ENCODE measurements at places on chromosomes 2 and 18.

- DNase-seq, result no peak
Measured at GRCh38 chr18:79008356-79008940, 28.8 kb downstream of the SALL3 start.

DNA sequence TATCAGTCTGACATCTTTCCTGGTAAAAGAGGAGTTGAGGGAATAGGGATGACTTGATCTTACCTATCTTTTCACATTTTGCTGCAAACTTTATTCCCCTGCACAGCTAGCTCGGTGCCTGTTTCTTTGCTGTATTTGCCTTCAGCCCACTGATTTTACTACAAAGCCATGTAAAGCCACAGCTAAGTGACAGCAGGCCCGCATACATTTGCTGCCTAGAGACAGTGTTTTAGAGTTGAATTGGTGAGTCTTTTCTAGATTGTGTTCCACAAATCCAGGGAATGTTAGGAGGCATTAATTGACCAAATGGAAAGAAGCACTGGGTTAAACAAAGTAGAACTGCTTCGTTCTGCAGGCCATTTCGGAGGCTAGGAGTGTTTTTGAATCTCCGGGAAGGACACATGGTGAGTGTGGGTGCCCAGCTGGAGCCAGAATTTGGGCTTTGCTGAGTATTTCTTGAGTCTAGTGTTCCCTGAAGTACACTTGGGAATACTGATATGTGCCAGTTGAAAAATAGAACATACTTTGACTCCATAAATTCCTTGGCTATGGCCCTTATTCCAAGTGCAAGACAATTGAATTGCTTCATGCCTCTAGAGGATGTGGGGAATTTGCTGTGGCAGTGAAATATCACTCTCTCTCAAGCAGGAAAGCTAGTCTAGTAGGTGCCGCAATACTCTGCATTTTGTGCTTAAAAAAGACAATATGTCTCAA is 329.8 kb downstream of the PTPRM start:
- DNase-seq, result no peak

DNA sequence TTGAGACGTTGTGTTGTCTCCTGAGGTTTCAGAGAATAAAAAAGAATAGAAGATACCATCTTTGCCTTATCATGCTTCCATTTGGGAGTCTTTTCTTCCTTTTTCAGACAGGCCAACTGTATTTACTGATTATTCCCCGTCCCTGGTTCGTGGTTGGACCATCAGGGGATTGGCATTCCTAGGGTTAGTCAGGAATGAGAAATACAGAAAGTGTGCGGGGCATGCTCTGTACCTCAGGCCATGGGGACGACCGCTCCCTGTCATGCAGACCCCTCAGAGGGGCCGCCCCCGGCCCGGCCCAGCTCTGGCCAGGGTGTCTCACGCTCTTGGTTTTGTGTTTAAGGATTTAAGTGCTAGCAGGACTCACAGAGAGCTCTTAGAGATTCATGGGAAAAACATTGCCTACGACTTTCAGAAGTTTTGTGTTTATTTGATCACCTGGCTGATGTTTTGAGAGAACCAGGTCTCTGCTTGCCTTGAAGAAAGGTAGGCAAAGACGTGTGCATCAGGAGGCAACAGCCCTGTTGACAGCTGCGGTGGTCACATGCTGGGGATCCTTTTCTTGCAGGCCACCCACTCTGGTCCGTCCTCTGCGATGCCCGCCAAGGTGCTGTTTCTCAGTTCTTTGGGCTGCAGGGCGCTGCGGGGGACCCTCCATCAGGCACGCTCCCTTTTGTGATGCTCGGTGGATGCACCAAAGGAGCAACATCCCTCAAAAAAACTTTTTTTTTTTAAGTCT is 317.8 kb downstream of the AGAP1 start:
- DNase-seq, result no peak

GRCh38 chr2:36569267-36569856 is 28.6 kb downstream of the FEZ2 start:
- no peak for DNase-seq

- DNase-seq, result no peak
Measured at GRCh38 chr18:31825772-31826171, 65.1 kb upstream of the SLC25A52 start.

- no peak for DNase-seq
Measured at GRCh38 chr2:127932199-127932876, 46.6 kb upstream of the AMMECR1L start.

DNA sequence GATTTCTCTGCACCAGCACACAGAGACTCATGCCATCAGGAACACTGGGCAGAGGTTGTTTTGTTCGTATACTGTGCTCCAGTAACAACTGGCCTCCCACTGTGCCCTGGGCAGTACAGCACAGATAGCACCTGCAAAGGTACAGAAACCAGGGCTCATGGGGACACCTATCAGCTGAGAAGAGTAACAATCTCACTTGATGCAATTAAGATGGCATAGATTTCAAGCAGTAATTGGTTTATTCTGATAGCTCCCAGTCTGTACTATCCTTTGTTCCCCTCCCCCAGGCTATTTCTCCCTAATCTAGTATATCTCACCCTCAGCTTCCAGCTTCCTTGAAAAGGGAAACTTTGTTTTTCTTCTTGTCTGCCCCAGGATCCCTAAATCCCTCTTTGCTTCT is 343.9 kb upstream of the MMADHC start:
- DNase-seq, result no peak

- DNase-seq, result no peak
Measured at GRCh38 chr2:217551252-217551899, 451.4 kb downstream of the TNS1 start.

DNA sequence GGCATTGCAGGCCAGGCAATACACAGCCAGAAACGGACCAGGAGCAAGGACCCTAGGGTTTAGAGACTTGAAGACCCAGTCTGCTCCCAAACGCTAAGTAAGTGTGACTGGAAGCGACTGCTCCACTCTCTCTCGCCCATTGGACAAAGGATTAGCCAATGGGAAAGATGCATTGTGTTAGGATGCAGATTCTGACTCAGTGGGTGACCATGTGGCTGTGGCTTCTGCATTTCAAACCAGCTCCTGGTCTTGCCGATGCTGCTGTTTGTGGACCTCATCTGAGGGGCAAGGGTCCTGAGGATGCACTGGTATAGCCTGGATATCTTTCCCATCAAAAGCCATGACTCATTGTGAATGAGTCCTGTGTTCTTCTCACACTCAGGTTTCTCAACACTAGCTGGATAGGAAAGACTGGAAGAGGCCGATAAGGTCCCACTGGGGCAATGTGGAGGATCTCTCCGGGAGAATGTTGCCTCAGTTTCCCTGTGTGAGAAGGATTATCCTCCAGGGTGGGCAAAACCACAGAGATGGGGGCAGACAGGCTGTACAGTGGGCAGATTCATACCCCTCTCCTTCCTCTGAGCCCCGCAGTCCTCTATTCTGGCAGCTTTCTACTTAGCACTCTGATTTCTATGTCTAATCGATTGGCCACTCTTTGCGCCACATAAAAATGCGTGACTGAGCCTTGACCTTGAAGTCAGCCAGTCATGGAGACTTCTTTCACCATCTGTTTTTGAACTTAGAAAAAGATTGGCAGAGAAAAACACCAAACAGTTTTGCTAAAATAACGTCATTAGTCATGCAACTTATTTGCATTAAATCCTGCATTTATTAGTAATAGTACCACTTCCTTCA is 257.1 kb downstream of the PRKCE start:
- DNase-seq, result no peak

- DNase-seq, result no peak
Measured at GRCh38 chr18:65592435-65592834, 158.4 kb upstream of the CDH7 start.

DNA sequence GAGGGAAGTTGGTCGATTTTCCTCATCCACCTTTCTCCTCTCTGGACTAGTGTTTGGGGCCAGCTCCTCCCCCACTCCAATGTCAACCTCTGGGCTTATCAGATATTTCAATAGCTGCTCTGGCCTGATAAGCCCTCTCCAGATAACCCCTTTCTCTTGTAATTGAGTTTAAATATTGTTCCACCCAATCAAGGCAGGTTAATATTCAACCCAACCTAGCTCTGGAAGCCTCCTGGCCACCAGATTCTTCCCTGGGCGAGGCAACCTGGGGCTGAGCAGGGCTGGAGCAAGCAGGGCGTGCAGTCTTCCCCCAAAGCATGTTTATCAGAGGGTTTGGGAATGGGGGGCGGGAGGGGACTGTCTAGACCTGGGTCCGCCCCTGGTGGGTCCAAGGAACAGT is 73.8 kb downstream of the TFCP2L1 start:
- no peak for DNase-seq

DNA sequence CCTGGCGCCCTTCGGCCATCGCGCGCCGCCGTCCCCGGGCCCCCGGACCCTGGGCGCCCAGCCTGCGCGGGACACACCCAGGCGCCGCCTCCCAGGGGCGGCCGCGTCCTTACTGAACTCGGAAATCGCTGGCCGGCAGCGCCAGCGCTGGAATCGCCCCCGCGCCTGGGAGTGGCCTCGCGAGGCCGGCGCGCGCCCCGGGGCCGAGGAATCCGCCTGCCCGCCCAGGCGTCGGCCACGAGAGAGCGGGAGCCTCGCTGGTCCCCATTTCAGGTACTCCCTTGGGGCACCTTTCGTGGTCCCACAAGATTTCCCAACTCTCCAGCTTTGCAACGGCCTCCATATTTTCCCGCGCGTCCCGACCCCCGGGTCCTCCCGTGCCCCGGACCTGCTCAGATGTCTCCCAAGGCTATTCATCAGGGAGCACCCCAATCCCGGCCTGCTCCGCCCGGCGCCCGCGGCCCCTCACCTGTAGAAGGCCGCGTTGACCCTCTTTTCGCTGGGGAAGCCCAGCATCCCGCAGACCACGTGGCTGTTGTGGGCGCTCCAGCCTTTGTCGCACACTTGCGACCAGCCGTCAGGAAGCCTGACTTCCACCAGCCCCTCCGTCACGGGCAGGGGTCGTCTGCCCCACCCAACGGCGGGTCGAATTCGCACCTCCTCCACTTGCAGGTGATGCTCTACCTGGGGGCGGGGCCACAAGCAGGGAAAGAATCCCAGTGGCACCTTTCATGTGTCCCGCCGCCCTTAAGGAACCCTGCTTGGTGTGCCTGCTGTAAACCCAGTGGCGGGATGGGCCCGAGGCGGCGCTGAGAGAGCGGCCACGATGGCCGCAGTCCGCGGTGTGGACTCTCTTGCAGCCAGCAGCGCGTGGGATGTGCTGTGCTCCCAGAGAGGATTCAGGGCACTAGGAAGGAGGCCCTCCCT is 4.6 kb downstream of the LOXL3 start:
- DNase-seq, result no peak

GRCh38 chr18:55577812-55578539 is 10.0 kb downstream of the TCF4 start:
- DNase-seq, result no peak

DNA sequence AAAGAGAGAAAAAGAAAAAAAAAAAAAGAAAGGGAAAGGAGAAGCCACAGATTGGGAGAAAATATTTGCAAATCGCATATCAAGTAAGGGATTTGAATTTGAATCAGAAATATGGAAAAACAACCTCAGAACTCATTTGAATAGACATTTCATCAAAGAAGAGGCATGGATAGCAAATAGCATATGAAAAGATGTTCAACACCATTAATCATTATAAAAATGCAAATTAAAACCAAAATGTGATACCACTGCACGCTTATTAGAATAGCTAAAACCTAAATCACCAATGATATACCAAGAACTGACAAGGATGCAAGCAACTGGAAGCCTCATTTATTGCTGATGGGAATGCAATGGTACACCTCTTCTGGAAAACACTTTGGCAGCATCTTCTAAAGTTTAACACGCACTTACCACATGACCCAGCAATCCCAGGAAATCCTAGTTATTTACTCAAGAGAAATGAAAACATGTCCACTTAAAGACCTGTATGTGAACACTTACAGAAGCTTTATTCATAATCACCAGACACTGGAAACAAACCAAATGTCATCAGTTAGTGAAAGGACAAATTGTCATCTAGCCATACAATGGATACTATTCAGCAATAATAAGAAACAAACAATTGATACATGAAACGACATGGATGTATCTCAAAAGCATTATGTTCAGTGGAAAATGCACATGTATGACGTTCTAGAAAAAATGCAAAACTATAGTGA is 10.3 kb downstream of the DNER start:
- DNase-seq, result no peak

- no peak for DNase-seq
Measured at GRCh38 chr2:101337877-101338276, 29.4 kb upstream of the RNF149 start.

GRCh38 chr18:8516371-8517250 is 92.6 kb upstream of the RAB12 start:
- DNase-seq, result no peak

DNA sequence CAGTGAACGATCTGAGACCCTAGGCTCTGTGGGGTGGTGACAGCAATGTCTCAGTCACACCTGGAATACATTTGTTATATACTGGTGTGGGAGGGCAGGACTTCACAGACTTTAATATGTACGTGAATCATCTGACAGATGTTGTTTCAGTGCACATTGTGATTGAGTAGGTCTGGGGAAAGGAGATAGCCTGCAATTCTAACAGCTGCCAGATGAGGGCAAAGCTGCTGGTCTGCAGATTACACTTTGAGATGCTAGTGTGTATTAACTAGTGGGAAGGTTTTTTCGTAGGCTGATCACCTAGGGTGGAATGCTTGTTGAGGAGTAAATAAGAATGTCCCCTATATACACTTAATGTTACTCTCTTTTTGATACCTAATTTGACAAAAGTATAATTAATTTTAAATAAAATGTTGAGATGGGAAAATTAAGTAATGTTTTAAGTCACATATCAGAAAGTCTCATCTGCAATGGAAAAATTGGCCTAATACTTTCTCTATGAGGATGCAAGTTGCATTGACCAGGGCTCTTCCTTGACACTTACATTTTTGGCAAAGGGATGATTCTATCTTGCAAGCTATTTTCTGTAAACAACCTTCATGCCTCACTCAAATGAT is 496.9 kb upstream of the HNMT start:
- no peak for DNase-seq

DNA sequence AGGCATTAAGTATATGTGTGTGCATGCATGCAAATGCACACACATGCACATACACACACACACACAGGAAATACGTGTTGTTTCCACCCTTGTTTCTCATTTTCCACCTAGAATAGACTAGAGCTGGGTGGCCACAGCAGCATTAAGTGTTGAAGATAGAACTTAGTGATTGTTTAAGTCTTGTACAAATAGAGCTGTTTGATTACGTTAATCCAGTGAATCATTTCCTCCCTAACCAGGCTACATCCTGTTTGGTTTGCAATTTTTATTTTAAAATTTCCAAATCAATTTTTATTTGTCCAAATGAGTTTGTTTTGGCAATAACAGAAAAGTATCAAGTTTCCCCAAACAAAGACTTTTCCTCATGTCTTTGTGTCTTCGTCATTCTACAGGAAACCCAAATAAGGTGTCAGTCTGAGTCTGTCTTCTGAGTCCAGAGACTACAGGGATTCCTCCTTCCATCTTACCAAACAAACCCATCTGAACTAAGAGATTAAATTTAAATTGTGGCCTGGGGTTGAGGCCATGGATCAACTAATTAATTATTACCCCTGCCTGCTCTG is 74.6 kb upstream of the GALNT5 start:
- no peak for DNase-seq

GRCh38 chr2:9037166-9037565 is 33.7 kb upstream of the MBOAT2 start:
- no peak for DNase-seq

DNA sequence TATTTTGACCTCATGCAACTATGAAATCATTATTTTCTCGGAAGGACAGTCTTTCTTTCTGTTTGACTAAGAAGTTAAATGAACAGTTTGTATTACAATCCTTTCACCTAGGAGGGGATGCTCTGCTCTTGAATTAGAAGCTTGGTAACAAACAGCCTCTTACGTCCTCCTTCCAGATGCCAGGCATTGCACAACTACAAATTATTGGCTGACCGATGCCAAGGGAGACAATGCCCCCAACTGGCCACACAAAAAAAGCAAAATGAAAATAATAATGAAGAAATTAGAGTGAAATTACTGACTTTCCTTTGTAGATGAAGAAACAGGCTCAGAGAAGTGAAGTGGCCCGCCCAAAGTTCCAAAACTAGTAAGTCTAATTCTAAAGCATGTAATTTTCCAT is 177.9 kb downstream of the CYRIA start:
- no peak for DNase-seq
